ENCODE measurements at places on chromosomes 13 and 19.

- no peak for DNase-seq
These were observed 15.9 kb downstream of the OPA3 start for GRCh38 chr19:45568732-45569131.

DNA sequence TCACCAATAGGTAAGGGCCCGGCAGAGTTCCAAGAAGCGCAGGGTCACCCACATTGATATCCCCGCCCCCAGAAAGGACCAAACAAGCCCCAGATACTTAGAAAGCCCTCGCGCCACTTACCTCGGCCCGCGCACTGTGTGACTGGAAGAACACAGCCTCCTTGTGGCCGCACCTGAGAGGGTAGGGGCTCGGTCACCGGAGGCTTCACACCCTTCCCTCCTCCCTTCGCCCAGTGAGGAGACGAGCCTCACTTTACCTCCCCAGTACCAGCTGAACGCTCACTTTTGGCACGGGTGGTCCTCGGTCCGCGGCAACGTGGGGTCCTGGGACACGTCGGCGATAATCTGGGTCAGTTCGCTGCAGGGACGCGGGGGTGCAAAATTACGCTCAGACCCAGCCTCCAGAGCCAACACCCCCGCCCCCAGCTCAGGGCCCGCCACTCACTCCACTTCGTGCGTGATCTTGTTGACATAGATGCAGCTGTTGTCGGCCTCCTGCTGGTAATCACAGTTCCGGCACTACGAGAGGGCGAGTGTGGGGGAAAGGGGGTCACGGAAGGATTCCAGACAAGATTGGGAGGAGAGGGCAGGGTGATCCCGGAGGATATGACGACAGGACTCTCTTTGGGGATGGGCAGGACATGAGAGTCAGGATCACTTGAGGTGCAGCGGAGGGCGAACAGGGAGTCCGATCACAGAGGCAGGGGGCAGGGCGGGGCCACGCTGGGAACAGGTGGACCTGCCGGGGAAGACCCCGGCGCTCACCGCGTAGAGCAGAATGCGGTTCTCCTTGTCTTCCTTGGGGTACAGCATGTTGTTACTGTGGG lies 568 bp downstream of the POLR2I start:
- no peak for DNase-seq

- DNase-seq: no peak
These were observed 24.1 kb upstream of the CEACAM1 start for GRCh38 chr19:42552086-42553065.

DNA sequence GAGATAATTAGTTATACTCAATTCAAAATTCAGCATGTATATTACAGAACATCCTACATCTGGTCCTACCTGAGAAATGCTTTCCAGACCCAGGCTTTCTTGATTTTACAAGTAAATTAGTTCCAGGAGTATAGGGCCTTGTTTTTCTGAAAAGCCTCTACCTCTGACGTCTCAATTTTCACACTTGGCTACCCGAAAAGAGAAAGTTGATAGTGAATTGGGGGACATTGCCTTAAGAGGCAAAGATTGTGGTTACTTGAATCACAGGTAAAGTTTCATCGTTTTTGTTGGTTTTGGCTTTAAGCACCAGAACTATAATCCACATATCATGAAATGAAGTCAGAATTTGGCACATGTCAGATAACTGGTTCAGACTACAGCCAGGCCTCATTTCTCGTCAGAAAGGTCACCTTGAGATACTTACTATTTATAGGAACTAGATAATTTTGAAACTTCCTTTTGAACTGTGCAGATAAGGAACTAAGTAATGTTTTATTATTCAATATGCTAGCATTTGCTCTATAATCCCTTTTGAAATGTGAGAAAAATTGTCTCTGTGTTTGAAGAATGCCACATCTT lies 30.8 kb downstream of the FAM124A start:
- DNase-seq: no peak

DNA sequence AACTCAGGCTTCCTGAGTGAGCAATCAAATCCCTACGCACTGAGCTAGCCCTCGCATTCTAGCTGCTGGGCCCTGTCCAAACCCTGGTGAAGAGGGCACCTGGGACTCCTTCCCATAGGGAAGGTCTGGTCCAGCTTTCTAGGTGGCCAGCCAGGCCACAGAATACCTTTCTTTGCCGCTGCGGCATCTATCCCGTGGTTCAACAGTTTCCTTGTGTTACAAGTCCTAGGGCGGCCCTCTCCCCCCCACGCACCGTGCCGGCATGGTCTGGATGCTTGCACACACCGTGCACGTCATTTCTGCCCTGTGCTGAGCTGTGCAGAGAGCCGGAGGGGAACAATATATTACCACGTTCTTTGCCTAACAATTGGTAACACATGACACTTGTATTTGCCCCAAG lies 164.6 kb upstream of the TSHZ3 start:
- DNase-seq: no peak

- no peak for DNase-seq
These were observed 111.7 kb downstream of the MIPEP start for GRCh38 chr13:23777575-23777870.

DNA sequence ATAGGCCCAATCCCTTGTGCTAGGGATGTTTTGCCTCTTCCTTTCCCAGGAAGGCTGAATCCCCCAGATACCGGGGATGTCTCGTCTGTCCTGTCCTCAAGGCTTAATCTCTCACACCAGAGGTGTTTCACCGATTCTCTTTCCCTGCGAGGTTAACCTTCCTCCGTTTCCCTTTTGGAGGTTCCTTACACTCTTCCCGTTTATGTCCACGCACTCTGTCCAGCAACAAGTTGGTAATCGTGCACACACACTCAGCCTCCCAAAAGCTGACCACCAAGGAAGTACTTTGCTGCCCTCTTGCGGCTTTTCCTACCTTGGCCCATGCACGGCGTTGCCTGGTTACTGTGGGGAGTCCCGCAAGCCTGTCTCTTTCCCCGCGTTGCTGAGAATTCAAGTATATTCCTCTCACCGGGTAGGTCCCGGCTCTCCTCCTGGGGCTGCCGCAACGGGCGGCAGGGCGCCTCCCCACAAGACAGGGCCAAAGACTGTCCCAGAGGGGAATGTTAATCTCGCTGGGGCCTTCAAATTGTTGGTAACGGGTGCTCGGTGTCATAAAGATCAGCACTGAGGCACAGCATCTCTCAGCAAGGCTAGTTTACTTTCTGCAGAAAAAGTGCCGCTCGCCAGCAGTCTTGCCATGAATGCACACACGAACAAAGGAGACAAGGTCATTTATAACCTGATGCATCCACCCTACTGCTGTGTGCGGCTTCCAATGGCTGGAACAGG lies 36.7 kb upstream of the CD177 start:
- no peak for DNase-seq

GRCh38 chr13:48304143-48304876 lies 759 bp downstream of the RB1 start:
- no peak for DNase-seq

DNA sequence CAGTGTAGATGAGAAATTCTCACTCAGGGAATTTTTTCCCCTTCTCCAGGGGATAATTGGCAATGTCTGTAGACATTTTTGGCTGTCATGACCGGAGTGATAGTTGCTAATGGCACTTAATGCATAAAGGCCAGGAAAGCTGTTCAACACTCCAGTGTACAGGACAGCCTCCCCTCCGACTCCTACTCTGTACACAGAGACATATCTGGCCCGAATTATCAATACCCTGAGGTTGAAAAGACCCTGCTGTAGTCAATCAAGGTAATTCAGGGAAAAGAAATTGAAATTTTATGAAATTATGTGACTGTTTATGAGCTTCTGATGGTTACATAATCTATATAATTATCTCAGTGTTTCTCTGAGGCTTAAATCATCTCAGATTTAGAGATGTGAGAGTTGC lies 720.7 kb downstream of the OLFM4 start:
- DNase-seq: no peak

DNA sequence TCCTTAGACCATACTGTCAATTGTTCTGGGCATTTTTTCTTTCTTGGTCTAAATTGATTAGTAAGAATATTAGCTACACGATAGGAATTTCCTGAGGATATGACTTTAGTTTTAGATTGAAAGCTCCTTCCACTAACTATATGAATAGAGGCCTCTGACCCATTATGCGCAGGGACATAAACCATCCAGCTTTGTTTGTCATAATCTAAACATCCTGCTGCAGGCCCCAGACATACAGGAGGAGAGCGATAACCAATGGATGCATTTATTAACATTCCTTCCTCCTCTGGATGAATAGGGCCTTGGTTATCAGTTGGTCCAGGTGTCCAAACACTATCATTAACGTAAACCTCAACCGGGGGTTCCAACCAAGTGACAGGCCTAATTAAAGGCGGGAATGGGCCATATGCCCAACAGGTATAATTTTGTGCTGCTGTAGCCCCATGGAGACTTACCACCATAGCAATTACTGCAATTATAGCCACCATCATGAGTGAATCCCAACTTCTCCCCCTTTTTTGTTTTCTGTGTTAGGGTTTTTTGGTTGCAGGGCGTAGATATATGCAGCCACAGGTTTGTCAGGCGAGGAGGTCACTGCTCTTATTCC lies 32.6 kb downstream of the CLEC4M start:
- DNase-seq: no peak

GRCh38 chr13:103883164-103883563 lies 816.9 kb upstream of the SLC10A2 start:
- no peak for DNase-seq

- DNase-seq: no peak
These were observed 232.5 kb downstream of the SLC7A1 start for GRCh38 chr13:29362849-29363604.

DNA sequence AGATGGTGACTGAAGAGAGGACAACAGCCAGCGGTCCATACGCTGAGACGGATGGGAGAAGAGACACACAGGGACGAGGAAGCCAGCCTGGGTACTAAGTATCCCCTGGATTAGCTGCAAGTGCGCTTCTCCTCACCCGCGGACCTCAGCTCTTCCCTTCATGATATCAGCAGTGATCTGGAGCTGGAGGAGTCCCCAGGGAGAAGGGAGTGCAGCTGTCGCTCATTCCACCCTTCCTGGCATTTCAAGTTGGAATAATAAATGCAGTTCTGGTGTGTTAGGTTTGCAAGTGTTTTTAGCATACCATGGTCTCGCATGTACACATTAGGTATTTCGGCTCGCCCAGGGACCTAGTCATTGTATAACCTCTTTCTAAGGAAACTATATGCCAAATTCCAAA lies 88.5 kb upstream of the C1QTNF9B start:
- DNase-seq: no peak

DNA sequence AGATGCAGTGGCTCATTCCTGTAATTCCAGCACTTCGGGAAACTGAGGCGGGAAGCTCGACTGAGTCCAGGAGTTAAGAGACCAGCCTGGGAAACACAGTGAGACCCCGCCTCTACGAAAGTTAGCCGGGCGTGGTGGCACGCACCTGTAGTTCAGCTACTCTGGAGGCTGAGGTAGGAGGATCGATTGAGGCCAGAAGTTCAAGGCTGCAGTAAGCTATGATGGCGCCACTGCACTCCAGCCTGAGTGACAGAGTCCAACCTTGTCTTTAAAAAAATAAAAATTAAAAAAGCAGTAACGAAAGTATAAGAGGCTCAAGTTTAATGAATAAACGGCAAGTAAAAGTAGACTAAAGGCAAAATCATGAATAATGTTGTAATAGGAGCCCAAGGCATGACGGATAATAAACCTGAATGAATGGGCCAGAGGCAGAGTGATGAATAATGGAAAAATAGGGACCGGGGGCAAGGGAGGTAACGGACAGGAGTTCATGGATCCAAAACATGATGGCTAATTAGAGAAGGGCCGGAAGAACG lies 1.2 kb upstream of the TOMM40 start:
- DNase-seq: no peak

- no peak for DNase-seq
These were observed 234.2 kb downstream of the PCDH17 start for GRCh38 chr13:57865600-57866294.

- no peak for DNase-seq
These were observed 80.0 kb downstream of the ZNF429 start for GRCh38 chr19:21585281-21585890.

GRCh38 chr13:60020288-60020687 lies 143.4 kb downstream of the DIAPH3 start:
- DNase-seq: no peak

- no peak for DNase-seq
These were observed 14.0 kb upstream of the CELF5 start for GRCh38 chr19:3210347-3211017.

GRCh38 chr13:92175330-92175729 lies 776.9 kb downstream of the GPC5 start:
- DNase-seq: no peak

- DNase-seq: no peak
These were observed 733.7 kb upstream of the ATXN8OS start for GRCh38 chr13:69373747-69374425.

DNA sequence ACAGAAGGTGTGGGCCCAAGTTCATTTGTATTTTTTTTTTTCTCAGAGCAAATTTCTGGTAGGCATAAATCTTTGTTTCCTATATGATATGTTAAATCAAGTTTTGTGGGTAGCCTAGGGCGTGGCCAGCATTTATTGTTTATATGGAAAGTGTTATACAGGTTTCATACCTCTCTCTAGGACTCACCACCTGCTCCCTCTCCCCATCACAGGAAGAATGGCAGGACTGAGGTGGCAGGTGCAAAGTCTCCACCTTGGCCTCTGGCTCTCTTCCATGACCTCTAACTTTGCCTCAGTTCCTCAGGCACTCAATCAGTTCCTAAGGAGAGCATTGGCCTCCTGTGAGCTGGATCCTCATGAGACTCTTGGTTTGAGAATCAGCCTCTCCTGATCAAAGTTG lies 172.3 kb upstream of the TSC22D1 start:
- DNase-seq: no peak

DNA sequence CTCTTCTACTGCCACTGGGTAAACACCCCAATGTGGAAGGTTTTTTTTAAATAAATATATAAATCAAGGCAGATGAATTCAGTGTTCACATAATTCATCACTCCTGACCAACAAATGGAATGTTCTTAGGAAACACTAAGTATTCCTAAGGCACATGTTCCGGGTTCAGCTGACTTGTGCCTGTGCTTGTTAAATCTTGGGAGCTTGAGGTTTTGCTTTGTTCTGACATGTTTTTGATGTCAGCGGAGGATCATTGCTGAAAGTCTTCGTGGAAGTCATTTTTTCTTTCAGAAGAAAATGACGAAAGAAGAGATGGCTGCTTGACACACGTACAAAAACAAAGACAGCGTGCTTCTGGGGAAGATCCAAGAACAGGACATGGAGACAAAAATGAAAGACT lies 185.8 kb downstream of the MZT1 start:
- no peak for DNase-seq

GRCh38 chr13:99058527-99059495 lies 80.9 kb upstream of the DOCK9 start:
- DNase-seq: no peak

GRCh38 chr13:63403733-63404132 lies 1988.1 kb upstream of the PCDH20 start:
- DNase-seq: no peak

All from esophagus squamous epithelium (tissue), 5 donors.